Activated CD4-positive, alpha-beta T cell treated with anti-CD3 and anti-CD28 coated beads, Interleukin-2, amount 50 U/mL, for 16 hours (primary cell): ENCODE measurements at places on chromosomes 1 and 21.
A peak's percentile ranks its signal among the peaks of the same experiment; 100 is the strongest.

GRCh38 chr1:66351478-66351877 lies 182.5 kb upstream of the SGIP1 start:
- DNase-seq = peak; percentile 62

DNA sequence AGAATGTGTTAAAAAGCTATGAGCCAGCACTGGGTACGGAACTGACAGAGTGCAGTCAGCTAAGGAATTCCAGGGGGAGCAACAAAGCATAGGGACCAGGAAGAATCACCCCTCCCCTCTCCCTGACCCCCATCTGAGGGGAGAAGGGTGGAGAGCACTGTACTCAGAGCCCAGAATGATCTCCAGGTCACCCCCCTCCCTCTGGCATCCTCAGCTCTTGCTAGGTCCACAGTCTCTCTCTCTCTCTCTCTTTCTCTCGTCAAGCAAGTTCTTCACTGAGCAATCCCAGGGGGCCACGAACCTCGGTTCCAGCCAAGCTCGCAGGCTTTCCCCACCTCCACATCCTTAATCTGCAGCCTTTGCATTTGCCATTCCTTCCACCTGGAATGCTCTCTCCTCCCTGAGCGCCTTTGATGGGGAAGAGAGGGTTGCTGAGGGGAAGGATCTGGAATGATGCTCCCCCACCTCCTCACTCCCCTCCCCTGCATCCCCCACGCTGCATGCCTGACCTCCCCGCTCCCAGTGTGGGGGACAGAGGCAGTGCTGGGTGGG lies 6.7 kb upstream of the WASF2 start:
- DNase-seq = no peak

DNA sequence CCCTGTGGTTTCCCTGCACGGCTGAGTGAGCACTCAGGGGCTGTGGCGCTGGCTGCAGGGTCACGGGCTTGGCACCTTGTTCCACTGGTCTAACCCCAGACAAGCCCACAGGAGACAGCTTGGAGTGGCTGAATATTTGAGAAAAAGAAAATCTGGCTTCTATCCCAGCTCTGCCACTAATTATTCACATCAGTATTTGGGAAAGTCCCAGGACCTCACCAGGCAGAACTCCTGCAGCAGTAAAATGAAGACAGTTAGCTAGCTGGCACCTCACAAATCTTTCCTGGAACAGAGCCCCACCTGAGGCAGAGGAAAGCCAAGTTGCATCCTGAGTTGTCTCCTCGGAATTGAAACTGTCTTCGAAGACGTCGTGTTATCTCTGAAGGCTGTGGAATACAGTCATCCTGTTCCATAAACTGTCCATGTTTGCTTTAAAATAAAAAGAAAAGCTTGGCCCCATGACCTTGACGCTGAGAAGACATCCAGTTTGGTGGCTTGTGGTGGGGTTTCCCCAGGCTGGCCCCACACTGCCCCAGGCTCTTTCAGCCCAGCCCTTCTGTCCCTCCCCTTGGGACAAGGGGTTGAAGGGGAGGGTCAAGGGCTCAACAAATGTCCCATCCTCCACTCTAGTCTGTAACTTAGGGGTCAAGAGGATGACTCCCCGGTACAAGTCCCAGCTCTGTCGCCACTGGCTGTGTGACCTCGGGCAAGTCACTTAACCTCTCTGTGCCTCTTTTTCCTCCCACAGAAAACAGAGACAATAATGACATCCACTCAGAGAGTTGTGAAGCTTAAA lies 93.8 kb upstream of the TMPRSS2 start:
- DNase-seq = no peak

GRCh38 chr1:161676958-161677689 lies 14.2 kb downstream of the FCGR2B start:
- no peak for DNase-seq

GRCh38 chr1:71414179-71414578 lies 333.3 kb upstream of the ZRANB2 start:
- no peak for DNase-seq
